ENCODE measurements at places on chromosomes 1 and 21.

- DNase-seq: no peak
Measured at GRCh38 chr1:85411567-85412305, 53.2 kb downstream of the DDAH1 start.

DNA sequence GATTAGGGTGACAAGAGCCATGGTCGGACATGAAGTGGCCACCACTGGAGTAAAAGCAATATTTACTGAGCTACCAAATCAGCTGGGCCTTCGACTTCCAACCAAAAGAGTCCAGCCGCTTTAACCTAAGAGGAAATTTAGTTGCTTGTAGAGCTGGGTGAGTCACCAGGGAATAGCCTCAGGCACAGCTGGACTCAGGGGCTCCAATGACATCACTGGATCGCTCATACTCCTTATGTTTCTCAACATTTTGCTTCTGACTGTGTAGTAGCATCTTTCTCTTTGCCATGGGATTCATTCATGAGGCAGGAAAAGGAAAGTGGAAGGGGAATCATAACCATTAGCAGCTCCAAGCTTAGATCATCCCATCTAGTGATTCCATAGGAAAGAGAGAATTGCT lies 664.4 kb downstream of the MATN1 start:
- DNase-seq: no peak

- no peak for DNase-seq
Measured at GRCh38 chr1:211601982-211602670, 23.2 kb upstream of the SLC30A1 start.

DNA sequence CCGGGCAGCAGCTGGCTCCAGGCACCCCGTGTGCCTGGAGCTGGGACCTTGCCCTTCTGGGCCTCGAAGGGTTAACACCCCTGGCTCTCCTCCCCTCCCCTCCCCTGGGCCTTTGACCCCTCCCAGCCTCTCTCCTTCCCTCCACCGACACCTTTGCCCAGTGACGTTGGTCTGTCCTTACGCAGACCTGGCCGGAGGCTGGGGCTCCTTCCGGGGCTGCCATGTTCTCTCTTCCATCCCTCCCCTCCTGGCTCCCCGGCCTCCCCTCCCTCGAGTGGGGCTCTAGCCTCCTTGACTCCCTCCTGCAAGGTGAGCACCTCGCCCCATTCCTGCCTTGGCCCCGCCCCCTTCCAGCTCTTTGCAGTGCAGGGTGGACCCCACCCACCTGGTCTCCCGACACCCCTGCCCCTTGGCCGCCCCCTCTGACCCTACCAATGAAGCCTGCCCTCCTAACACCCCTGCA lies at the start of gene TMEM82:
TMEM82 (plus strand) TSS at position 161 of the 463 bp plus-strand sequence; CDS start at position 222, 61 bp downstream.
- DNase-seq: no peak

All from CD4-positive, alpha-beta T cell treated with Interleukin-2 at 100 ng/mL for 4 hours (primary cell).